Spinal cord (tissue), 10 donors: ENCODE measurements at places on chromosomes 16 and 17.

GRCh38 chr16:28936784-28937155 lies 5.0 kb downstream of the CD19 start:
- no peak for DNase-seq

DNA sequence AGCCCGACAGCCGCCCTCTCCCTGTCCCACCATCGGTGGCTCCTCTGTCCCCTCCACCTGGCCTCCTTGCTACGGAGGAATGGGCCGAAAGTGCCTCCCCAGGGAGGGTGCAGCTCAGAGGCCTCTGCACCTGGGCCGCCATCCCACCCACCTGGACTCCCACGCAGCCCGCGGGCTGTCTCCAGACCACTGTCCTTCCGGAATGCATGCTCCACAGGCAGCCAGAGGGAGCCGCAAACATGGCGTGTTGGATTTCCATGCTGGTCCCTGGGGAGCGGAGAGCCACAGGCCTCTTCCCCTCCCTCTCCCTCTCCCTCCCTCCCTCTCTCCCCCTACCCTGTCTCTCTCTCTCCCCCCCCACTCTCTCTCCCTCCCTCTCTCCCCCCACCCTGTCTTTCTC lies 3.0 kb downstream of the SSTR5 start:
- DNase-seq, result no peak

DNA sequence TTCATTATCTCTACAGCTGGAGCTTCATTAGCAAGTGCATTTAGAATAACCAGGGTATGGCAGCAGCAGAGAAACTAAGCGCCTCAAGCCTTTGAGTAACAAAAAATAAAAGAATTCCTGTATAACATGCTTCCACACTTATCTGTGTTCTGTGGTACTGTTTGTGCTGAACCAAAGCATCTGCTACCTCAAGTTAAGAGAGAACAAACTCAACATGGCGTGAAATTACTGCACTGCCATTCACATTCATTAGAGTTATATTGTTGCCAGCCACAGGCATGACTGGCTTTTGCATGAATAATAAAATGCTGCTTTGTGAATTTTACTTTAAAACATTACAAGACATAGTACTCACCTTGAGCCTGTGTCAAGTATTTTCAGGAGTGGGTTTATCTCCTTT lies 76.6 kb downstream of the NLK start:
- no peak for DNase-seq

DNA sequence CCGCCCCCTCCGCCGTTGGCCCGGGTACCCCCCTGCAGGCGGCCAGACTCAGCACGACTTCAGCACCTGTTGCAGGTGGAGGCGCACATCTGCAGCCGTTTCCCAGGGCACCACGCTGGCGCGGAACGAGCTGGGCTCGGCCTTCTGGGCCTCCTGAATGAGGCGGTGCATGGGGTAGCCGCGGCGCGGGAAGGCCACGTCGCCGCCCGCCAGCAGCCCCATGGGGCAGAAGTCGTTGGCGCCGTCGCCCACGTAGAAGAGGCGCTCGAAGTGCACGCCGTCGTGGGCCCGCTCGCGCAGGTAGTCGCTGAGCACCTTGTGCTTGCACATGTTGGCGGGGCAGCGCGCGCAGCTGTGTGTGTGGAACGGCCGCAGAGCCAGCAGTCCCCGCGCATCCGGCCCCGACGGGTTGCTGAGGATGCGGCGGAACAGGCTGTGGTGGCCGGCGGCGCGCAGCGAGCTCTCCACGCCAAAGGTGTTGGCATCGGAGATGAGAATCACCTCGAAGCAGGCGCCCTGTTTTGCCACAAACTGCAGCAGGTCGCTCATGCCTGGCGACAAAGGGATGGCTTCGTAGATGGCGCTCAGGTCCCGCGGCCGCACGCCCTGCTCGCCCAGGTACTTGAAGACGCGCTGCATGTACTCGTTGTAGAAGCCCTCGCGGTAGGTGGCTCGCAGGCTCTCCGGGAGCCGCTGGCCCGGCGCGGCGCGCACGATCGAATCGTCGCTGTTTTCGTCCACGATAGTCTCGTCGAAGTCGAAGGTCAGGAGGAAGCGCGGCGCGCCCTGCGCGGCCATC lies 6.2 kb downstream of the PHOSPHO1 start:
- no peak for DNase-seq

DNA sequence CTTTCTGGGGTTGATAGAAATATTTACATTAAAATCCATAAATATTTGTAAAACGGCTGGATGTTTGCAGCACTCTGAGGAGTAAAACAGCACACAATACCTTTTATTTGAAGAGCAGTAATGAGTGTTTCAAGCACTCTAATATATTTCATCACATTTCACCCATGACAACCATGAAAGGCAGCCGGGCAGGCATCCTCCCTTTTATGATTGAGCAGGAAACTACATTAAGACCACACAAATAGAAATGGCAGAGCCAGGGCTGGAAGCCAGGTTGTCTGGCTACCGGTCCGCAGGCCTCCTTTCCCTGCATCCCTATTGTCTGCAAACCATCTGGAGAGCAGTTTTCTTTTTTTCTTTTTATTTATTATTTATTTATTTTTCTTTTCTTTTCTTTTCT lies 23.1 kb upstream of the GPRC5C start:
- no peak for DNase-seq

- no peak for DNase-seq
These were observed 9.1 kb upstream of the PHF12 start for GRCh38 chr17:28960256-28961061.

DNA sequence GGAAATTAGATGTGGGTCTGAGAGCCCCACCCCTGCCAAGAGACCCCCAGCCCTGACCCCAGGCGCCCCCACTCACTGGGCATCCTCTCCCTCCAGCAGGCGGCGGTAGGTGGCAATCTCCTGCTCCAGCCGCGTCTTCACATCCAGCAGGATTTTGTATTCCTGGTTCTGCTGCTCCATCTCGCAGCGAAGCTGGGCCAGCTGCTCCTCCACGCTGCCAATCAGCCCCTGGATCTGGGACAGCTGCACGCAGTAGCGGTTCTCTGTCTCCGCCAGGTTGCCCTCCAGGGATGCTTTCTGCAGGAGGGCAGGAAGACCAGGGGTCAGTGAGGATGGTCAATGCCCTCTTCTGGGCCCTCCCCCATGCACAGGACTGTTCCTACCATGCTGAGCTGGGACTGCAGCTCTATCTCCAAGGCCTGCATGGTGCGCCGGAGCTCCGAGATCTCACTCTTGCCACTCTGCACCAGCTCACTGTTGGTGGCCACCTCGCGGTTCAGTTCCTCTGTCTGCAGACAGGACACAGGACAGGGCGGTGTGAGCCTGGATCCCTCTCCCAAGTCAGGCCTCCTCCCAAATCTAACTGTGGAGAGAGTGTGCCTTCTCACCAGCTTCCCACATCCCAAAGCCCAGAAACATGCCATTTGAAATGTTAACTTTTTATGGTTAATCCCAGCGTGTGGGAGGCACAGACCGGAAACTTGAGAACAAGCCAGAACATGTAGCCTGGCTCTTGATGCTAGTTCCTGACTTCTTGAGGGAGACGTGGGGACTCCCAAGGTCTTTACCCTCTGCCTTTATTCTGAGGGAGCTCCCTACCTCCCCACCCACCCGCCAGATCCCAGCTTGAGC lies 3.6 kb downstream of the KRT17 start:
- no peak for DNase-seq

DNA sequence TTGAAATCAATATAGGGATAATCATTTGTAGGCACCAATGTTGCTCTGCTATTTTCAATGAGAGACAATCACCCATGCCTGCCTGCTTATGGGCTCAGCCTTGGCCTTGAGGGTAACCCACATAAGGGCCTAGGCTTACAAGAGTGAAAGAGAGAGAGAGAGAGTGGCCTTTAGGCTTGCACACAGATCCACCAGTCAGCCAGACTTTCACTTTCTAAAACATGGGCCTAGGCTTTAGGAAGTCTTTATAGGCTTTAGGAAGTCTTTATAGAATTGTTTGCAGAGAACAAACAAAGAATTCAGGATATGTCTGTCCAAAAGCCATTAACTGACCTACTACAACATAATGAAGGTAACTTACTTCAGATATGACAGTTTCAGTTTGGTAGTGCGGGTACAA lies 3.4 kb downstream of the ABCA9 start:
- no peak for DNase-seq

- no peak for DNase-seq
These were observed 13.5 kb downstream of the NUDT16L1 start for GRCh38 chr16:4706871-4707270.

- peak; percentile 78 for DNase-seq
These were observed 25.9 kb downstream of the RNF43 start for GRCh38 chr17:58391302-58391984.

DNA sequence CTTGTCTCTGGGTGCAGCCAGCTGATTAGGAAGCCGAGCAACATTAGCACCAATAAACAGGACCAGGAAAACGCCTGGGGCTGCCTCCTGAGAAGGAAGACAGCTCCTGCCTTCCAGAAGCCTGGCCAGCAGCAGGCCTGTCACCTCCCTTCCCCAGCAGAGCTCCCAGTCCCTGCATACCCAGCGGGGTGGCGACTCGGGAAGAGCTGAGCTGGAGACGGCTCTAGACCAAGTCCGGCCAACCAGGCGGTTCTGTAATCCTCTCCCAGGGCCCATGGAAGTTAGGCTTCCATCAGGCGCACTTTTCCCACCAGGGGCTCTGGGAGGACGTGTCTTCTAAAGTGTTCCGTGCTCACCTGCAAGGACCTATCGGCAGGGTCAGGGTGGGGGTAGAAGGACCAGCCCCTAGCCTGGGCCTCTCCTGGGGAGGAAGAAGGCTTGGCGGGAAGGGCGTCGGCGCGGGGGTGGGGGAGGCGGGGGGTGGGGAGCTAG lies 12.0 kb upstream of the CLUH start:
- DNase-seq, result no peak

DNA sequence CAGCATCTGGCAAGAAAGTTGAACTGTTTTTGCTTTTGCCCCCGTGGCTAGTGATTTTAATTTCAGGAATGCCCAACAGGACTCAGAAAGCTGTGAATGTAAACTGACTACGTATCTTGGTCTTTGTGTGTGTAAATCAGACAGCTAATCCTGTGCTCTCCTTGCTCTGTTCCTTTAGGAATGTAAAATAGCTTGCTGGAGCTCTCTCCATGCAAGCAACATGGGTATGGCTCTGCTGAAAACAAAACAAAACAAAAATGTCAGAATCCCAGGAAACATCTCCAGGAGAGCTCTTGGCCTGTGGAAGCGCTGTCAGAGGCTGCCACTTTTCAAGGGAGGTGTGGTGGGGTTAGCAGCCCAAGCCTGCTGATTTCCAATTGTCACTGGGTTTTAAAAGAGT lies 161.8 kb upstream of the NOG start:
- no peak for DNase-seq

- no peak for DNase-seq
These were observed 377.7 kb upstream of the MAF start for GRCh38 chr16:79977940-79978836.

GRCh38 chr17:43601280-43602039 lies 55.3 kb upstream of the ETV4 start:
- DNase-seq, result no peak

DNA sequence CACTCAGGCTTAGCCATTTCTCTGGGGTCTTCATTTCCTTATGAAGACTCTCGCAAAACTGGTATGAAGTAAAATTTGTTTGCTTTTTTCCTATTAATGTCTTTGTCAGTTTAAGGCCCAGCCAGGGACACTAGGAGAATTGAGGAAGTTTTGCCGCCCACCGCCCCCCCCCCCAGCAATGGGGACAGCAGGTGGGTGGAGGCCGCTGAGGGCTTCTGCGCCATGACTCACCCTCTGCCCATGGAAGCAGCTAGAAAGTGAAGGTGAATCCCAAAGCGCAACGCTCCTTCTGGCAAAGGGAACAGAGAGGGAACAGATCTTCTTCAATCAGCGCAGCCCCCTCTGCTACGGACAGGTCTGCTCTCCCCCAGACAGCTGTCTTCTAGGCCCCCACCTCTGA lies 49.7 kb downstream of the MARF1 start:
- no peak for DNase-seq

DNA sequence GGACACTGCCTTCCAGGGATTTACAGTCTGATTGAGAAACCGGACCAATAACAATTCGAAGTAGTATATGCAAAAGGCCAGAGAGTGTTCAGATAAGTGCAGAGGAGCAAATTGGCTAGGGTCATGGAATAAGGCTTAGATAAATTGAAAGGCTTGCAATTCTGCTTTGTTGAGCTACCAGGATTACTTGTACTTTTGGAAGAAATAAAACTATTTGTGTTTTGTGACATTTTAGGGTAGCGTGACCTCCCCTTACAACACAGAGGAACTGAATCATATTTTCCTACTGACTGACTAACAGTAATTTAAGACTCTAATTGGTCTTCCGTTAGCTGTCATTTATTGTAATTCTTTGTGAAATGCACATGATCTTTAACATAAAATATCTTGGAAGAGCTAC lies 104.7 kb downstream of the PITPNC1 start:
- DNase-seq, result no peak

DNA sequence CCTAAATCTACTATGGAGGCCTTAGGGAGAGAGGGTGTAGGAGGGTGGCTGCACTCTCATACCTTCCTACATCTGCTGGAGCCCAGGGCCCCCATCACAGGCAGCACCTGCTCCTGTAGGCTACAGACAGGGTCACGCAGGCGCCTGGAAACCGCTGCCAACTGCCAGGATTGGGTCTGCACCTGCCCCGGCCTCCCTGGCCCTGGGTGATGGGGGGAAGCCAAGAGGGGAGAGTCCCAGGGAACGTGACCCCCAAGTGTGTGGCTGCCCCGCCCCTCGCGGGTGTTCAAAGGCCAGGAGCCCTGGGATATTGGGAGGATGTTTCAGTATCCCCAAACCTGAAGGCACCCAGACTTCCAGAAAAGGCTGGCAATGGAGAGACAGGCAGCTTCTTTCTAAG lies 5.6 kb upstream of the TEX19 start:
- DNase-seq, result no peak

DNA sequence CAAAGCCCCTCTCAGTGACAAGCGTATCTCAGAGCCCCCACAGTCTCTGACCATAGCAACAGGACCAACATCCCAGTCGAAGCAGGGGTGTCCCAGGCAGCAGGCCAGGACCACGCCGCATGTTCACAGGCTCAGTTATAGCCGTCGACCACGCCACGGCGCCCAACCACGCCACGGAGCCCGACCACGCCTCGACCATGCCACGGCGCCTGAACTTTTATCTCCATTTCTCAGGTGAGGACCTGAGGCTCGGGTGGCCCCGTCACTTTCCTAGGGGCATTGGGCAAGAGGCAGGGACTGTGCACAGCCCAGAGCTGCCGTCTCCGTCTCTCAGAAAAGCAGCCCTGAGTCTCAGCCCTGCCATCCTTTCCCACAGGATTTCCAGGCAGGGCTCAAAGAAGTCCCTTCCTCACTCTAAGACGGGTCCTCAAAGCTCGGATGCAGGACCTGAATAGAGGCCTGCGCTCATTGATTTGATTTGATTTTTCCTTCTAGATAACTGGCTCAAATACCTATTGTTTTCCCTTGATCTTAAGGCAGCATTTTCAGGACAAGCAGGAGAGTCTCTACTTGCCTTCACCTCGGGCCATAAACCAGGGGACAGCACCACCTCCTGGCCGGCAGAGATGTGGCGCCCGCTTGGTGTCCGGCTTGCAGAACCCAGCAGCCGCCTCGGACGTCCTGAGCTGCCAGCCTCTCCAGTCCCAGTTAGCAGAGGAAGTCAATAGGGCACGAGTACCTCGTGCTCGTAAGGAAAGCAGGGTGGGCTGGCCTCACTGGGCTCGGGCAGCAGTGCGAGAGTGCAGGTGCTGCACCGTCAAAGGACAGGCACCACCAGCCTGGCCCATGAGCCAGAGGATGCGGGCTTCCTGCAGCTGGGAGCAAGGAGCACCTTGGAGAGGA lies 38.8 kb downstream of the C16orf95 start:
- peak; percentile 60 for DNase-seq
